Stimulated activated CD4-positive, alpha-beta T cell treated with anti-CD3 and anti-CD28 coated beads, TNF-alpha, amount 100 ng/mL, for 24 hours (primary cell): ENCODE measurements at places on chromosomes 16 and 17.

- DNase-seq: no peak
These were observed 17.1 kb upstream of the C17orf58 start for GRCh38 chr17:68013385-68013784.

DNA sequence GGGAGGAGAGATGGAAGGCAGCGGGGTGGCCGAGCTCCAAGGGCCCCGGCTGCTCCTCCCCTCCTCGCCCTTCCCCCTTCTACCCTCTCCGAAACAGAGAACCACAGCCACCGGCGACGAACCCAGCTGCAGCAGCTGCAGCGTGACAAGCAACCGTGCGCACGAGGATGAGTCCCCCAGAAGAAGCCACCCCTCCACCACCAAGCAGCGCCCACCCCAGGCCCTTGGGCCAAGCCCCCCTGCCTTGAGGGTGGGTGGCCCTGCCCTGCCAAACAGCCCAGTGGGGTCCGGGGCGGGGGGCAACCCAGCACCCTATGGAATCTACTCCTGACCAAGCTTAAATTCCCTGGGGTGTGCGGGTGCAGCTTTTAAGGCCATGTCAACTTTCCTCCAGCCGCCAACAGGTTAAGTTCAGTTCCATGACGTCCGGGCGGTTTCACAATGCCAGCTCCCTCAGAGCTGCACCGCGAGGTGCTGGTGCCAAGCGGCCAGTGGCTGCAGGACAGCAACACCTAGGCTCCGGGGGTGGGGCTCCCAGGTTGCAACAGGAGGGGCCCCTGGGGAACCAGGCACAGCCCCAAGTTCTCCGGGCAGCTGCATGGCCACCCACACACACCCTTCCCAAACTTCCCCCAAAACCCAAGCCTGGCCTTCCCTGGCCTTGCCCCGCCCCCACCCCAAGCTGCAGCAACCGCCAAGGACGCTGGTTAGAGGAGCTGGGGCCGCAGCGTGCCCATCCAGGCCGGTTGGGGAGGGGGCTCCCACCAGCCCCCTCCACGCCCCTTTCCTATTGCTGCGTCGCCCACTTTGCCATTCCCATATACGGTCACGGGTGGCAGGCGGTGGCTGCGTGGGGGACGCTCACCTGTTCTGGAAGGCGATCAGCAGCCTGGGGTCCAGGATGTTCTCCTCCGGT lies 2.0 kb downstream of the CBX4 start:
- no peak for DNase-seq

DNA sequence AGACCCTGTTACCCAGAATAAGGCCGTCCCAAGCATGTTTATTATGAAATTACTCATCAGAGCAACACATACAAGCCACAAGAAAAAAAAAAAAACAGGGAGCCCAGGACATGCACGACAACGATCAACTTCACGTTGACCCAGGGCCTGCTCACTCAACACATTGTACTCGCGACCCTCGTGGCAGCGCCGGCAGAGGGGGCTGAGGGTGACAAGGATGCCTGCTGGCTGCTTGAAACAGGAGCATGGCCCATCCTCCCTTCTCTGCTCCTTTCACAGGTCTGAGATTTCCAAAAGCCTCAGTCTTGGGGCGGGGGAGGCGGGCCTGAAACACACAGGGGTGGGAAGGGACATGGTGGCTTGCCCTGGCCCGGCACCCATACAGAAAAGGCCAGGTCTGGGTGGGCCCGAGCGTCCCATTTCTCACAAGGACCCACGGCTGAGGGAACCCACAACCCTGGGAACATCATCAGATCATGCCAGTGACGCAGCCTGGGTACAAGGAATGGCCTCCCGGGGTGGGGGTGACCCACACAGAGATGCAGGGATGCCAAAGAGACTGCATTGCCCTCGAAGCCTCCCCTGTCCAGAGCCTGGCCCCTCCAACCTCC lies 21.1 kb upstream of the C16orf95 start:
- no peak for DNase-seq

DNA sequence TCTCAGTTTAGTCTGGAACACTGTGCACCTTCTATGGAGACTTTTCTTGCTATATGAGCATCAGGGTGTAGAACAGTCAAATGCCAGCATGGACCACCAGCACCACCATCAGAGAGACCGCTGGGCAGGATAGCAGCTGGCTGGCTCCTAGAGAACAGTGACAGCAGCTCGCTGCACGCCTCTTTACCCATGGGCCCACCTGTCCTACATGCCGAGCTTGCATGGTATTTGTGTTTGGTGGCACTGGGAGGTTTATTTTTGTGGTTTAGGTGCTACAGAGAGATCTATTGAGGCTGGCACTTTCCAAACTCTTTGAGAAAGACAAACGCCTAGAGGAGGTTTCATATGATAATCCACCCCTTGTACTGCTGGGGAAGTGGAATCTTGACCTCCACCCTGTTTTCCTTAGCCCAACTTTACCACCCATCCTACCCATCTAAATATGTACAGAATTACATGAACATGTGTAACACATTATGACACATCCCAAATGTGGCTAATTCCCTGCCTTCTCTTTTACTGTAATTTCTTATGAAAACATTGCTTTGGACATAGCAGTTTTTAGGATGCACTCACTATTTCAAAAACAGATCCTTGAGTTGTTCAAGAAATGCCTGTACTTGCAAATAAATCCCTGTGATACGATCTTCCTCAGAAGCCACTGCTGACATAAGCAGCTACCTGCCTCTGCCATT lies 46.3 kb downstream of the COG7 start:
- DNase-seq: no peak

DNA sequence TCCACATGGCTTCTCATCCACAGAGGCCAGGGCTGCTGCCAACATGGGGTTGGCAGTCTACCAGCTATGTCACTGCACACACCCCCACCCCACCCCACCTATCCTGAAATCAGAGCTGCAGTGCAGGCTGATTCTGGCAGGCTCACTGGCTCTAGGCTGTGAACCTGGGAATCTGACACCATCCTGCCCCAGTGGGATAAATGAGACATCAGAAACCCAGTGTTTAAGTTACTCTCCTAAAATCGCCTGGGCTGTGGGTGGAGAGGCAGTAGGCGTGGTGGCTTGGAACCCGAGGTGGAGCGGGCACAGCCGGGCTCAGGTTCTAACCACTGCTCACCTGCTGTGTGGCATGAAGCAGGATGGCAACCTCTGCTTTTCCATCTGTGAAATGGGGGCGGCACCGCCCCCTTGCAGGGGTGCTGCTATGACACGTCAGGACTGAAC lies 5.6 kb downstream of the SLC38A8 start:
- no peak for DNase-seq

- DNase-seq: no peak
These were observed 29.4 kb downstream of the HLF start for GRCh38 chr17:55294042-55294751.

DNA sequence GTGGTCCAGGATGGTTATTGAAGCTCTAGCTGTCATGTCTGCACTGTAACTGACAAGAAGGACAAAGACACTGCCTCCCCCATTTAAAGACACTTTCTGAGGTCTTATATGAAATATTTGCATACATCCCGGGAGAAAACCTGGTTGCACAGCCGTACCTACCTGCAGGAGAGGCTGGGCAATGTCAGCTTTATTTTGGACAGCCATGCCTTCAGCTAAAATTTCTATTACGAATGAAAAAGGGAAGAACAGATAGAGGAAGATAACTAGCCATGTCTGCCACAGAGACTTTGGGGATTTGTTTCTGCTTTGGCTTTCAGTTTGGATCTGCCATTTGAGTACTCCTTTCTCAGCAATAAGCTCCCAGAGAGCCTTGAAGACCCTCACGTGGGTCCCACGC lies 19.0 kb downstream of the SLC7A6 start:
- no peak for DNase-seq

DNA sequence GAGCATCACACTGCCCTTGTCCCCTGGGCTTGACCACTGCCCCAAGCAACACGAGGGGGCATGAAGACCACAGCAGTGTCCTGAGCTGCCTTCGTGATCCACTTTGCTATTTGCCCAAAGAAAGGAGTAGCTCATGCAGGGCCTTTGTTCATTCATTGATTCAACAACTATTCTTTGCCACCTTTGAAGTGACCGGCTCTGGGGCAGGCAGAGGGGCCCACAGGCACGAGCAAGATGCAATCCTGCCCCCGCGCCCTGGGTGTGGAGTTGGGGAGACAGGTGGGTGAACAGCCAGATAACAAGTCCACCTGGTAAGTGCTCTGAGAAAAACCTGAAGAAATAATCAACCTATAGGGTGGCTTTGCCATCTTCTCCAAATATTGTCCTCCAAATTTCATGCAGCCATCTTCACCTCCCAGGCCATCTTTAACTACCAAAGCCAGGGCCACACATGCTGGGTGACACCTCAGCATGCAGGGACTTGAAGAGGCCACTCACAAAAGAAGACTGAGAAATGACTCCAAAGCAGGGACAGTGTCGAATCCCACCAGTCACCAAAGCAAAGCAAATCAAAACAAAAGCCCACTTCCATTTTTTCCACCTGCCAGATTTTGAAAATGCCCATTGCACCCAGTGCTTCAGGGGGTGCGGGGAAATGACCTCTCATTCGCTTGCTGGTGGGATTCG lies 18.2 kb upstream of the RBFOX3 start:
- DNase-seq: no peak

GRCh38 chr16:88356727-88357199 lies 26.0 kb upstream of the ZNF469 start:
- DNase-seq: no peak

GRCh38 chr17:50354198-50354597 lies 8.3 kb downstream of the XYLT2 start:
- DNase-seq: no peak

- DNase-seq: no peak
These were observed 1.0 kb downstream of the SPAG5 start for GRCh38 chr17:28597606-28598383.

DNA sequence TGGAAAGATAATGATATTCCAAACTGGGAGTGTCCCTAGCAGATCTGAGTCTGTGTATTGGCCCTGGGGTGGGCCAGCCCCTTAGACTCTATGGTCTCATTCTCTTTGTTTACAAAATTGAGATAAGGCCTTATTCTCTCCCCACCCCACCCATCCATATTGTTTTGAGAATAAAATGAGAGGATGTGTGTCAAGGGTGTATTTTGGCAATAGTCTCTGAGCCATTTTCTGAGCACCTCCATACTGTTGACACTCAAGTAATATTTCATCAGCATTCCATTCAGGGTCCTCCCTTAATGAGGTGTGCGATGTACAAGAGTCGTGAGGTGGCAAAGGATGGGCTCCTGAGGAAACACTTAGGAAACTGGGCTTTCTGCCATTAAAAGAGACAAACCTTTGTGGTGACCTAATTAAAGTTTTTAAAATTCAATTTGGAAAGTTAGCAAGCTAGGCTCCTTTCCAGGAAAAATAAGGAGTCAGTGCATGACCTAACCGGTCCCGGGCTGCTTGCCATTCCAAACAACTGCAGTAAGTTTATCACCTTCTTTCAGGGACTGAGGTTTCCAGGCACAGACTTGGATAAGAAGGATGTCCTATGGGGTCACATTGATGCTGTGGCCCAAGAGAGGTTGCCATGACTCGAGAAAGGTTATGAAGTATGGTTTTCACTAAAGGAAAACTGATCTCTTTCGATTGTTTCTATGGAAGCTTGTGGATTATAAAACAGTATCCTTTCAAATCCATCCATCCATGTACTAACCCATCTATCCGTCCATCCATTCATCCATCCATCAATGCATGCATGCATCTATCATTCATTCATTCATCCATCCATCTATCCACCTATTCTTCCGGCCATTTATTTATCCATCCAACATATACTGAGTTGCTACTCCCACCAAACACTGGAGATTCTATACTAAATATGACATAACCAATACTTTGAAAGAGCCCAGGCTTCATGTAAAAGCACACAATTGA lies 443.3 kb downstream of the UTP18 start:
- no peak for DNase-seq

DNA sequence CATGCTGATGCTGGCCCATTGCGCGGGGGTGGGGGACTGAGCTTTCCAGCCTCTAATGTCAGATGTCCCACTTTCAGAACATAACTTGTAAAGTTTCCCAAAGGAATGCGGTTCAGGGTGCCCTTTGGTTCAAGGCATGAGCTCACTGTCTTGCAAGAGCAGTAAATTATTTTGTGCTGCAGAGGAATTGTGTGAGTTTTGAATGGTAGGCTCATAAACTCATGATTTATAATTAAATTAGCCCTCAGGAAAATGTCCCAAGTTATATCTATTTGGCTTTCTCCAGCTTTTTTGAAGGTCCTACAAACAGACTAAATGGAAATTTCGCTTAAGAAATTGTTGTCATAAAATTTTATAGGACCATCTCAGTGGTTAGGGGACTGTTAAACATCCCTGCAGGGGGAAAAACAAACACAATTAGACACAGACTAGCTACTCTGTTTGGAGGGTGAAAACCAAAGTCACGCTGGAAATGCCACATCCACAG lies 321.8 kb downstream of the HS3ST3B1 start:
- no peak for DNase-seq

- peak; percentile 34 for DNase-seq
These were observed 4.8 kb downstream of the IL4R start for GRCh38 chr16:27318392-27319256.

- DNase-seq: peak; percentile 39
These were observed 133.1 kb downstream of the ANKRD11 start for GRCh38 chr16:89357055-89357816.

- no peak for DNase-seq
These were observed 517.3 kb upstream of the ZFHX3 start for GRCh38 chr16:73565263-73565662.

GRCh38 chr17:20074489-20074888 lies 65.3 kb downstream of the SPECC1 start:
- DNase-seq: no peak

- DNase-seq: no peak
These were observed 161.0 kb downstream of the FTO start for GRCh38 chr16:53864819-53865493.

- DNase-seq: no peak
These were observed 14.2 kb downstream of the SNX20 start for GRCh38 chr16:50666658-50667496.

DNA sequence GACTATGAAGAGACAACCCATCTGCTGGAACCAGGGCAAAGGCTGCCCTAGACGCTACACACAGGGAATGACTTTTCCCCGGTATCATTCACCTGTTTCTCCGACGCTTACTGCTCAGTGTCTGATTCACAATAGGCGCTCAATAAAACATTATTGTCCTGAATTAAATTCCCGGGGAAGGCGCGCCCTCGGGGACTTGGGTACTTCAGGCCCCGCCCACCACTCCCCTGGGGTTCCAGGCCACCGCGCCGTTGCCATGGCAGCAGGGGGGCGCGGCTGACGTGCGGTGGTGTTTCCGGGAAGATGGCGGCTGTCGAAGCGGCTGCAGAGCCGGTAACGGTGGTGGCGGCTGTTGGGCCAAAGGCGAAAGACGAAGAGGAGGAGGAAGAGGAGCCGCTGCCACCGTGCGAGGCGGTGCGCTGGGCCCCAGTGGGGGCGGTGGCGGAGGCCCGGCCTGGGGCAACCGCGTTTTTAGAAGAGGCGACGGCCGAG lies at the start of gene RUNDC1:
RUNDC1 (plus strand) TSS at position 292 of the 492 bp plus-strand sequence; CDS start at position 304, 12 bp downstream.
- peak; percentile 93 for DNase-seq

GRCh38 chr17:65656390-65657250 lies 95.2 kb upstream of the AXIN2 start:
- DNase-seq: peak; percentile 6
